ENCODE measurements at places on chromosomes 3 and 15.
A peak's percentile ranks its signal among the peaks of the same experiment; 100 is the strongest.

DNA sequence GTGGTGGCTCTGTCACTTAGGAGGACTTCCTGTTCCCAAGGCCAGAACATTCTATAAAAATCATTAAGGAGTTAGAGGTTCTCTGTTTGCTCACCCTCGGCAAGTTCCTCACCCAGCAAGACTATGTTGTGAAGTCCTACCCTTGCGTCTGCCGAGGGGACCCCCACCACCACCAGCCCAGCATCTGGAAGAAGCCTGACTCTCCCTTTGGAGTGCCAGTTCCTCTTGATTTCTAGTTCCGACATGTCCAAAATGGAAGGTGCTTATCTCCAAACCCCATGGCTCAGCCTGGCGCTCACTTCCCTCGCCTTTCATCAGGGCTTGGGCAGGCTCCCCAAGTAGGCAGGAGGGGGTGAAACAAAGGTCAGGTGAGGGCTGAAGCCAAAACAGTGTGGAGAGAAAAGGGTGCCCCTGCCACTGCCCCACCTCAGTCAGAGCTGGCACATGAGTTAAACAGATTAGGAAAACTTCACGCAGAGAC, 41.0 kb downstream of the BHLHE40 start:
- no peak for DNase-seq

DNA sequence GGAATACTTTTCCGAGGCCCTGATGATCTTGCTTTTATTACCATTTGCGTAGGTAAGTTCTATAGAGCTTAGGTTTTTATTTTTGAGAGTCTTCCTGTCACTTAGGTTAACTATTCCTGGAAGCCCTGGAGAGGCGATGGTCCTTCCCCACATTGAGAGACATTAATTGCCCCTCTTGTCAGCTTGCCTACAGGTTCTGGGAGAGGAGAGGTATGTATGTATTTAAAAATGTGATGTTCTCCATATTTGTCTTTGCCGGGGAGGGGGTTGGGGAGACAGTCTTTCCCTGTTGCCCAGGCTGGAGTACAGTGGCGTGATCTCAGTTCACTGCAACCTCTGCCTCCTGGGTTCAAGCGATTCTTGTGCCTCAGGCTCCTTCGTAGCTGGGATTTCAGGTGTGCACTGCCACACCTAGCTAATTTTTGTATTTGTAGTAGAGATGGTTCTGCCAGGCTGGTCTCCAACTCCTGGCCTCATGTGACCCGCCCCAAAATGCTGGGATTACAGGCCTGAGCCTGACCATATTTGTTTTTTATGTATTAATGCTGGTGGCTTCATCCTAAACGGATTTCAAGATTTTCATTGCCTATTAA, 6.2 kb downstream of the RPSA start:
- no peak for DNase-seq

DNA sequence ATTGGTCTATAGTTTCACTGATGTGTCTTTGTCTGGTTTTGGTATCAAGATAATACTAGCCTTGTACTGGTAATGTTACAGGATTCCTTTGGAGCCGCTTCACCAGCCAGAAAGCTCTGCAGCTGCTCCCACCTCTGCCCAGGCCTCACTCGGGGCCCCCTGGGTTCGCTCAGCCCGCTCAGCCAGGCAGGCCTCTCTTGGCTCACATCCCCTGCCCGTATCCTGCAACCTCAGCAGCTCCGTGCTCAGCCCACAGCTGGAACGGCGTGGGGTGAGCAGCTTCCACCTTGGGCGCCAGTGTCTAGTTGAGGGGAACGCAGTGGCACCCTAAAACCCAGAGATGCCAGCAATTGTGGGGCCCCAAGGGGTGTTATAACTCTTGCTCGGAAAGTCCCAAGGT, 429.7 kb upstream of the ROBO2 start:
- DNase-seq = no peak

GRCh38 chr3:48681974-48682610, 3.6 kb downstream of the NCKIPSD start:
- no peak for DNase-seq

DNA sequence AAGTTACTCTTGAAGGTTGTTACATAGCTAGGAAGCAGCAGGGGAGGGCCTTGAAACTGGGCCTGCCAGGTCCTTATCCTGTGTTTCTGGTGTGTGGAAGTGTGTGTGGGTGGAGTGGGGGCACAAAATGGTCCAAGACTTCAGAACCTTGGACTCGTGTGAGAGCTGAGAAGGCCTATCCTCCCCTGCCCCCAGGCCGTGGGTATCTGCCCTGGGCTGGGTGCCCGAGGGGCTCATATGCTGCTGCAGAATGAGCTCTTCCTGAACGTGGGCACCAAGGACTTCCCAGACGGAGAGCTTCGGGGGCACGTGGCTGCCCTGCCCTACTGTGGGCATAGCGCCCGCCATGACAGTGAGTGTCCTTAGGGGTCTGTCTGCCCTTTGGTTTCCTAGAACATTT, 4.5 kb downstream of the CHRD start:
- no peak for DNase-seq

GRCh38 chr3:69994919-69995318, 4.6 kb upstream of the SAMMSON start:
- no peak for DNase-seq

GRCh38 chr3:26114851-26115250, 325.0 kb downstream of the OXSM start:
- no peak for DNase-seq

DNA sequence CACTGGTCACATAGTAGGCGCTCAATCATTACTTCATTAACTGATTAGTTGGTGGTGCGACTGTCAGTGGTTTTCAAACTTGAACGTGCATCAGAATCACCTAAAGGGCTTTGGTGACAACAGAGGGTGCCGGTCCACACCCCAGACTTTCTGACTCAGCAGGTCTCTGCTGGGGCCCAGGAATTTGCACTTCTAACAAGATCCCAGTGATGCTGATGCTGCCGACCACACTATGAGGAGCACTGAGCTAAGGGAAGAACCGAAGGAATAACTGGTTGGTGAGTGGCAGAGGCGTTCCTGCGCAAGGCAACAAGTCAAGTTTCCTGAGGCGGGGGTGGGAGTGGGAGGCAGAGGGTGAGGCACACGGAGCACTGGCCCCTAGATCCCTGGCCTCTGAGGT, 18.8 kb downstream of the HAPLN3 start:
- DNase-seq = no peak

GRCh38 chr3:18062657-18063025, 320.2 kb upstream of the TBC1D5 start:
- DNase-seq = no peak

- DNase-seq = no peak
These were observed 769.5 kb downstream of the AGBL1 start for GRCh38 chr15:86849136-86849535.

- DNase-seq = no peak
These were observed 13.4 kb upstream of the SELENOT start for GRCh38 chr3:150589759-150590158.

DNA sequence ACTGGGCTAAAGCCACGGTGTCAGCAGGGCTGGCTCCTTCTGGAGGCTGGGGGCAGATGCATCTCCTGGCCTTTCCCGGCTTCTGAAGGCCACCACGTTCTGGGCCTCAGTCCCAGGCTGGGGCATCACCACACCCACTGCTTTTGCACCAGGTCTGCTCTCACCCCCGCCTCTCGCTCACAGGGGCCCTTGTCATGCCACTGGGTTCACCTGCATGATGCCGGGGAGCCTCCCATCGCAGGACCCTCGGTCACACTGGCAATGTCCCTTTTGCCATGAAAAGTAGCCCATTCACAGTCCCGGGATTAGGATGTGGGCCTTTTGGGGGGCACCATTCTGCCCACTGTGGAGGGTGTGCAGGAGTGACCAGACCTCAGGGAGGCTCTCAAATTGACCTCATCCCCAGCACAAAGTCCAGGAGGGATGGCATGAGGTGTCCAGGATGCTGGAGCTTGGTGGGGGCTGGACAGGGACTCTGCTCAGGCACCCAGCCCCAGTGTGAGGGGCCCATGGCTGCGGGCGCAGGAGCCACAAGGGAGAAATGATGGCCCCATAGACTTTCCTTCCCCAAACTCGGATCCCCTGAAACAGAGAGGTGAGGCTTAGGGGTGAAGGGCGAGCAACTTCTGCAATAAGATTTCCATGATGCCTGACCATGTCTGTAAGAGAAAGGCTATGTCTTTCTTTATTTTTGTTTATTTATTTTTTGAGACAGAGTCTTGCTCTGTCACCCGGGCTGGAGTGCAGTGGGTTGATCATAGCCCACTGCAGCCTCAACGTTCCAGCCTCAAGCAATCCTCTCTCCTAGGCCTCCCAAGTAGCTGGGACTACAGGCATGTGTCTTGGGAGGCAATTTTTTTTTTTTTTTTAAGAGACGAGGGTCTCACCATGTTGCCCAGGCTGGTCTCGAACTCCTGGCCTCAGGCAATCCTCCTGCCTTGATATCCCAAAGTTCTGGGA, 189.1 kb downstream of the GOLGA6L6 start:
- DNase-seq = no peak

GRCh38 chr15:99090011-99090699, 14.7 kb upstream of the SYNM start:
- no peak for DNase-seq

DNA sequence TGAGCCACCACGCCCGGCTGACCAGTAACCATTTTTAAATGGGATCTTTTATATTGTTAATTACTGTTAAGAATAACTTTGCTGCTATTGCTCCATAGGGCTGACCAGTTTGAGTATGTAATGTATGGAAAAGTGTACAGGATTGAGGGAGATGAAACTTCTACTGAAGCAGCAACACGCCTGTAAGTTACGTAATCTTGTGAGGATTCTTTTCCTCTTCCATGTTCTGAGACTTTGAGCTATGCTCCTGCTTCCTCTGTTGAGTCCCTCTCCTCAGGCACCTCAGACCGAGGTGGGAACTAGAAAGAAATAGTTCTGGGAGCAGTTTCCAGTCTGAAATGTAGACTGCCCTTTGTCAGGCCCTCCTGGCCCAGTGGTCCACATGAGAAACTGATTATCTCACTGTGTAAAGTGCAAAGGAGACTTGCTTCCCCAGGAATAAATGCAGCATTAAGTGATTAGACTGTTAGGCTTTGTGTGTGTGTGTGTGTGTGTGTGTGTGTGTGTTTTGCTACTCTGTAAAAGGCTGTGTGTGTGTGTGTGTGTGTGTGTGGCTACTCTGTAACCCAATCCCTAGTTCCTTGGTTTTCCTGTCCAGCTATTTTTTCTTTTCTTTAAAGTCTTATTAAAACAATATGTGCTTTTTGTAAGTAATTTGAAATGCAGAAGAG, 5.2 kb downstream of the POLR2H start:
- DNase-seq = no peak

- peak; percentile 7 for DNase-seq
These were observed 220.7 kb upstream of the DNAJC19 start for GRCh38 chr3:181210275-181210674.

DNA sequence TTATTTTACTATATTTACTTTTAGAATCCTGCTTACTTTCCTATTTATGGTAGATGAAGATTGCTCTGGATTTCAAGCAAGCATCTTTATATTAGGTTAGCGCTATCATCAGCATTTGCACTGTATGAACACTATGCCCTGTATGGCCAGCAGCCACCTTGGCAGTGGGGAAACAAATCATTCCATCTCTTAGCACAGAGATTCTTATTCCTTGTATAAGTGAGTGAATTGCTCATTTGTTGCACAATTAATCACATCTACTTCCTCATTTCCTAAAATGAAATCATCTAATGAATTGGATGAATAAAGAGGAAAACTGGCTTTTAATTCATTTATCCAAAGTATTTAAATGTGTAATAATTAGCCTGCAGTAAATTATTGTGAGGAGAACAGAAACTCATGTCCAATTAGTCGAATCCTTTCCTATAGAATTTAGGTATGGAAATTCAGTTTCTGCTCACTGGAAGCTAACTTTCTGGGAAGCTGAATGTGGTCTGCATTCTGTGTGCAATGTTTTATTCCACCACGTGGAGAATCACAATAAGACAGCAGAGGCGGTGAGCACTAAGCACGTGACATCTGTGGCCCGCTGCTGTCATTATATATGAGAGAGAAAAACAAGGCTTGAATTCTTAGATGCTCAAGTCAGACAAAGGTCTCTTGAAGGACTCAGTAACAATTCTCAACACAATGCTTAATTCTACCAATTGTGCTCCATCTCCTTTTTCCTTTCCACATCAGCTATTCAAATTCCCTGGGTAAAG, 93.4 kb downstream of the PEX5L start:
- DNase-seq = peak; percentile 59

- DNase-seq = no peak
These were observed 133.4 kb downstream of the LPP start for GRCh38 chr3:188287339-188287738.

GRCh38 chr3:5579946-5580345, 392.4 kb downstream of the EDEM1 start:
- DNase-seq = no peak

DNA sequence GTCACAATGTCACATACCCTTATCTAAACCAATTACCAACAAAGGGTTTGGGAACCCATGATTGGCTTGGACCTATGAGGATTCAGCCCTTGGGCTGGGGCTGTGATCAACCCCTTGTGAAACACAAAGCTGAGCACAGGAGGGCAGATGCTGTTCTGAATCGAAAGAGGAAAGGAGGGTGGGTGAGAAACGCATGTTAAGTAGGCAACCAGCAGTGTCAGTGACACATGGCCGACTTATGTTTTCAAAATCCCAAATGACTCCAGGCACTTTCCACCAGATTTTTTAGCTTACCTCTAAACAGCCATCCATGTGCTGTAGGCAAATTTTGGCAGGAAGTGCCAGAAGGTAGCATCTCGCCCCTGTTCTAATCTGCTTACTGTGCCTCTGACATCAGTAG, 34.1 kb upstream of the KLHL25 start:
- DNase-seq = no peak

DNA sequence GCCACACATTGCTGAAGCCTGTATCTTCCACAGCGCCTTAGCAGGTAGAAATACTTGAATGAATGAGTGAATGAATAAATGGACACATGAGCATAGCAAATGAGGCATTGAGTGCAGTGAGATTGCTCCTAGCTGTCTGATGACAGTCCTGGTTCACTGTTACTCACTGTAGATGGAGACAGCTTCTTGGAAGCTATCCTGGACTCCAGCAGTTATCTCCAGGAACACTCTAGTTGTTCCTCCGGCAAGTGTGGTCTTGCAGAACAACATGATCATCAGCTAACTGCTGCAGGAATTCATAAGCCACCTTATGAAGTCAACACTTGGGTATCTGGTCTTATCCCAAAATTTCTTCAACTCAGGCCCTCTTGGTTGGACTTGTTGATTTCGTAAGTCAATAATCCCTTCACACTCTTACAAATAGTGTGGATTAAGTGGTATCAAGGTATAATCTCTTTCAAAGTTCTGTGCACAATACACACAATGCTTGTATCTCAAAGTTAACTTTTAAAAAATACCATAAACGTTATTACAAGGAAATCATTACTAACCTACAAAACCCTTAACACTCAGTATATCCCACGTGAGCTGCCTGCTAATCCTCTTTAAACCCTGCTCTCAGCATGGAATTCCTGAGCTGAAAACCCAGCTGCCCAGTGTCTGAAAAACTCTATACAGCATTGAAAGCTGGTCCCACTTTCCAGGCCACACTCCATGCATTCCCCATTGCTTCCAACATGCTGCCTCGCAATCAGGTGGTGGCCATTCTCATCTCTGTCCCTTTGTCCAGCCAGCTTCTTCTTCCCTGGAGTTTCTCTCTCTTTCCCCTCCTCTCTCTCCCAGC, 14.4 kb upstream of the ZBTB38 start:
- no peak for DNase-seq
